ENCODE measurements at places on chromosomes 3 and 15.

GRCh38 chr3:4908433-4909156 is 70.6 kb upstream of the BHLHE40 start:
- H3K27me3 ChIP-seq, result peaks cover 3% of the 10 kb centered on the region
- peaks cover 2% of the 10 kb centered on the region for H3K36me3 ChIP-seq
- DNase-seq, result no peak
- H3K4me1 ChIP-seq, result peaks cover 54% of the 10 kb centered on the region
- H3K27ac ChIP-seq, result peak overlapping the region; percentile 82
- no peak overlapping the region for H3K4me3 ChIP-seq

DNA sequence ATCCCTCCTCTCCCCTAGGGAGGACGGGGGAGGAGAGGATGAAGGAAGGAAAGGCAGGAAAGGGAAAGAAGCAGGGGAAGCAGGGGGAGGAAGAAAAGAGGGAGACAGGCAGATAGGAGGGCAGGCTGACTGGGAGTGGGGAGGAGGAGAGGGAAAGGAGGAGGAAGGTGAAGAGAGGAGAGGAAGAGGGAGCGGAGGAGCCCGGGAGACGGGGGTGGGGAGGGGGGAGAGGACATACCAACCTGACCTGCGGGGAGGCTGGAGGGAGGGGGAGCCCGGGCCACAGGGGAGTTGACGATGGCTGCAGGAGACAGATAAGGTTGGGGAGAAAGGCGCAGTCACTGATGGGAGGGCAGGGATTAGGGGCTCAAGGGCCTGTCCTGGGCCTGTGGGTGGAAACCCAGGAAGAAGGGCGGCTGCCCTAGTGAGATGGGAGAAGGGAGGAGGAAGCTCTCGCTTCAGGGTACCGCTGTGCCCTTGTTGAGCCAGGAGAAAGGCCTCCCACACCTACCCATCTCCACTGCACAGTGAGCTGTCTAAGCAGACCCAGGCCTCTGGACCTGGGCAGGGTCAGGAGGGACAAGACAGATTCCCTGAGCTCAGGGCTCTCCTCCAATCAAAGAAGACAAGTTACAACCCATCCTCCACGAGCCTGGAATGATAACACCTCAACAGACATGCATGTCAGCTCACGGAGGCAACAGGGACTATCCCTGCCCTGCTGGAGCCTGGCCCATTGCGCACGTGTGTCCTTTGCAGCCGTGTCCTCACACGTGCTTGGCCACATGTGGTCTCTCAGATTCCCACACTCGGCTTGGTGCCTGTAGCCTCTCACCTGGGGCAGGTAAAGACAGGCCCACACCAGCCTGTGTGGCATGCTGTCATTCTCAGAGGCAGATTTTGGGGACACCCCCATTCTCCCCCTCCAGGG is 27.9 kb downstream of the C3orf18 start:
- H3K27me3 ChIP-seq, result peaks cover 80% of the 10 kb centered on the region
- H3K27ac ChIP-seq, result no peak overlapping the region
- H3K36me3 ChIP-seq, result no peaks in the 10 kb centered on the region
- H3K4me3 ChIP-seq, result no peak overlapping the region
- H3K4me1 ChIP-seq, result no peaks in the 10 kb centered on the region

DNA sequence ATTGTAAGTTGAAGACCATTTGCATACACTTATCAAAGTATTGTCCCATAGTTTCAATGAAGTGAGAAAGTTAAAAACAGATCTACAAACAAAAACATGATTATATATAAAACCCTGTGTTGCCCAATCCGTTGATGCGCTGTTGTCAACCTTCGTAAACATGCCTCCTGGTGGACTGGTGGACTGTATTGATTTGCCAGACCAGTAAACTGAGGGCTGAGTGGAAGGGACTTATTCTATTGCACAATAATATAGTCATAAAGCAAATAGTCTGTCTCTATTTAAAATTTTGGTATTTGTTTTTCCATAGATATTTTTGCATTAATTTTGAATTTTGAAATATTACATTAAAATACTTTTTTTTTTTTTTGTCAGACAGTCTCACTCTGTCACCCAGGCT is 102.5 kb downstream of the GAP43 start:
- no peak overlapping the region for H3K27ac ChIP-seq
- H3K4me3 ChIP-seq, result no peak overlapping the region
- H3K27me3 ChIP-seq, result peaks cover 6% of the 10 kb centered on the region
- H3K4me1 ChIP-seq, result no peaks in the 10 kb centered on the region

GRCh38 chr15:93348711-93349545 is 259.9 kb upstream of the RGMA start:
- no peak overlapping the region for H3K4me3 ChIP-seq
- no peak for DNase-seq
- H3K27me3 ChIP-seq, result peaks cover 7% of the 10 kb centered on the region
- H3K4me1 ChIP-seq, result no peaks in the 10 kb centered on the region
- peak overlapping the region; percentile 72 for H3K27ac ChIP-seq

- no peaks in the 10 kb centered on the region for H3K36me3 ChIP-seq
- H3K27me3 ChIP-seq, result no peaks in the 10 kb centered on the region
- no peak for DNase-seq
- no peak overlapping the region for H3K27ac ChIP-seq
- no peak overlapping the region for H3K4me3 ChIP-seq
These were observed 137.6 kb upstream of the TRIM42 start for GRCh38 chr3:140540262-140540661.

DNA sequence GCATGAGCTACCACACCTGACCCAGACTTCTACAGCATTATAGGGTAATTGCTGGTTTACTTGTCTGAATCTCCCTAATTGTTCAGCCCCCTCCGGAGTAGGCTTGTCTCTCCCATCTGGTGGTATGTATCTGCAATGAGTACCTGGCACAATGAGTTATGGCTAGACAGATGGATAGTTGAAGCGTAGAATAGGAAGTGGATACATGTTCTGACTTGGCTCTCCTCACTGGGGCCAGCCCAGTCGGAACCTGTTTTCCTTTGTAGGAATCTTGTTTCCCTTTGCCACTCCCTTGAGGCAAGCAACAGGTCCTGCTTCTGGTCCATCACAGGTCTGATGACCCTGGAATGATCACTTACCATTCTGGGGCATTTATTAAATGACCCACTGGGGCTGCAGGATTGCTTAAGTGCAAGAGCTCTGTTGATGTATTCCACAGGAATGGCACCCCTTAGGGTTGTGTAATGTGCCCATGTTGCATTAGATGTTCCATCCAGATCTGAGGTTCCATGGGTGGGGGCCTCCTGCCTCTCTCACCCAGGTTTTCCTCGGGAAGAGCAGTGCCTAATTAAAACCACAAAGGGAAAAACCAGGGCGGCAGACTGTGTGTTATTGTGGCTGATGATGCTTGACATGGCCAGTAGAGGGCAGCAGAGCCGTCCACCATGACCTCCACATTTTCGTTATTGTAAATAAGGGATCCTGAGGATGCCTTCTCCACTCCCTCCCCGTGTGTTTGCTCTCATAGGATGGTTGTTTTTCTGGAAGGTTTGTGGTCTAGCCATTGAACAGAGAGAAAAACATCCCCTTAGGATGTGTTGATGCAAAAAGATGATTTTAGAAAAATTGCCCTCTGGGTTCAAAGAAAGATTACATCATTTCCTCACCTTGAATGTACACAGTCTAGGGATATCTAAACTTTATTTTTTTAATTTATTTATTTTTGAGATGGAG is 58.0 kb downstream of the CMTM8 start:
- peaks cover 43% of the 10 kb centered on the region for H3K4me1 ChIP-seq
- no peaks in the 10 kb centered on the region for H3K27me3 ChIP-seq
- peaks cover 2% of the 10 kb centered on the region for H3K36me3 ChIP-seq
- peak; percentile 73 for DNase-seq
- peak overlapping the region; percentile 91 for H3K27ac ChIP-seq
- H3K4me3 ChIP-seq, result no peak overlapping the region

- peaks cover 1% of the 10 kb centered on the region for H3K36me3 ChIP-seq
- no peak overlapping the region for H3K27ac ChIP-seq
- H3K4me1 ChIP-seq, result peaks cover 11% of the 10 kb centered on the region
- no peaks in the 10 kb centered on the region for H3K27me3 ChIP-seq
- no peak overlapping the region for H3K4me3 ChIP-seq
These were observed 3.9 kb downstream of the MKRN3 start for GRCh38 chr15:23569151-23569925.

DNA sequence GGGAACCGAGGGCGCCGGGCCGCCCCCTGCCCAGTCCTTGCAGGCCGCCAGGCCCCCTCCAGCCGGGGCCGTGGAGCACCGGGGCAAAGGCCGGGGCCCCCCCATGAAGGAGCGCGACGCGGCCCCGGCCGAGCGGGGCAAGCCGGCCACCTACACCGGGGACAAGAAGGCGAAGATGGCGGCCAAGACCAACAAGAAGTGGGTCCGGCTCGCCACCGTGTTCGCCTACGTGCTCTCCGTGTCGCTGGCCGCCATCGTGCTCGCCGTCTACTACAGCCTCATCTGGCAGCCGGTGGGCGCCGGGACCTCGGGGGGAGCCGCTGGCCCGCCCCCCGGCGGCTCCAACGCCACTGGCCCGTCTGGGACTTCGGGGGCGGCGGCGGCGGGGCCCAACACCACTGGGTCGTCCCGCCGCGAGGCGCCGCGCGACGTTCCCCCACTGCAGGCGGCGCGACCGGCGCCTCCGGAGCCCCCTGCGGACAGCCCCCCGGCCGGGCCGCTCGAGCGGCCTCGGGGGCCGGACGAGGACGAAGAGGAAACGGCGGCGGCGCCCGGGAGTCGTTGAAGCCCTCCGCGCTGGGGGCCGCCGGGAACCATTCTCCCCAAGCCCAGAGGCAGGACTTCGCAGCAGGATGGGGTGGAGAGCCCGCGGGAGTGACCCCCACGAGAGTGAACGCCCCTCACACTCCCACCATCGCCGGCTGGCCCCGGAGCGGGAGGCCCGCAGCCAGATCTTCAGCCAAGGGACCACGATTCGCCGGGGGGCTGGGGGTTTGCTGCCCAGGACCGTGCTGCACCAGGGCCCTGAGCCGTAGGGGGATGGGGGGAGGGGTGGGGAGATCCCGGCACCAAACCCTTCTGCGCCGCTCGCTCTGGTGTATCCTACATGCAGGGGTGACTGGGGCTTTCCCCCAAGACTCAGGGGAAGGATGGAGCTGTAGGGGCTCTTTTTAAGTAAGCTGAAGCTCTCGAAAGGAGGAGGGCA is 753 bp downstream of the INAFM2 start:
- peaks cover 30% of the 10 kb centered on the region for H3K27me3 ChIP-seq
- H3K4me1 ChIP-seq, result peaks cover 29% of the 10 kb centered on the region
- H3K4me3 ChIP-seq, result peak overlapping the region; percentile 69
- H3K27ac ChIP-seq, result peak overlapping the region; percentile 21
- peaks cover 7% of the 10 kb centered on the region for H3K36me3 ChIP-seq

GRCh38 chr3:30996467-30996866 is 102.0 kb upstream of the GADL1 start:
- no peak overlapping the region for H3K4me3 ChIP-seq
- H3K27me3 ChIP-seq, result peaks cover 8% of the 10 kb centered on the region
- no peaks in the 10 kb centered on the region for H3K4me1 ChIP-seq
- no peaks in the 10 kb centered on the region for H3K36me3 ChIP-seq
- DNase-seq, result no peak
- H3K27ac ChIP-seq, result no peak overlapping the region

- no peak for DNase-seq
- H3K4me1 ChIP-seq, result peaks cover 5% of the 10 kb centered on the region
- H3K27me3 ChIP-seq, result no peaks in the 10 kb centered on the region
- H3K27ac ChIP-seq, result peak overlapping the region; percentile 8
- no peak overlapping the region for H3K4me3 ChIP-seq
- H3K36me3 ChIP-seq, result no peaks in the 10 kb centered on the region
These were observed 28.9 kb downstream of the CDAN1 start for GRCh38 chr15:42707873-42708544.

- H3K4me1 ChIP-seq, result no peaks in the 10 kb centered on the region
- no peaks in the 10 kb centered on the region for H3K36me3 ChIP-seq
- H3K4me3 ChIP-seq, result no peak overlapping the region
These were observed 75.0 kb upstream of the RNU6-1 start for GRCh38 chr15:67914537-67915460.

GRCh38 chr15:46260937-46261336 is 626.1 kb downstream of the SQOR start:
- no peaks in the 10 kb centered on the region for H3K36me3 ChIP-seq
- H3K4me1 ChIP-seq, result no peaks in the 10 kb centered on the region
- no peak overlapping the region for H3K27ac ChIP-seq
- no peak overlapping the region for H3K4me3 ChIP-seq
- no peaks in the 10 kb centered on the region for H3K27me3 ChIP-seq

- peak; percentile 63 for DNase-seq
- no peak overlapping the region for H3K27ac ChIP-seq
- no peaks in the 10 kb centered on the region for H3K36me3 ChIP-seq
- no peak overlapping the region for H3K4me3 ChIP-seq
These were observed 15.5 kb upstream of the PPP1R2 start for GRCh38 chr3:195558602-195559001.

- H3K27ac ChIP-seq, result no peak overlapping the region
- H3K4me3 ChIP-seq, result no peak overlapping the region
- no peak for DNase-seq
- H3K4me1 ChIP-seq, result peaks cover 2% of the 10 kb centered on the region
These were observed 34.5 kb downstream of the ZFAND6 start for GRCh38 chr15:80093854-80094418.

GRCh38 chr3:164620423-164620822 is 457.9 kb downstream of the SI start:
- no peak overlapping the region for H3K27ac ChIP-seq
- DNase-seq, result no peak
- H3K27me3 ChIP-seq, result no peaks in the 10 kb centered on the region

GRCh38 chr3:72748659-72749058 is 99.6 kb downstream of the SHQ1 start:
- H3K4me1 ChIP-seq, result peaks cover 36% of the 10 kb centered on the region
- no peak overlapping the region for H3K4me3 ChIP-seq
- H3K27ac ChIP-seq, result peak overlapping the region; percentile 84
- H3K36me3 ChIP-seq, result peaks cover 38% of the 10 kb centered on the region
- DNase-seq, result peak; percentile 40
- no peaks in the 10 kb centered on the region for H3K27me3 ChIP-seq

- peaks cover 88% of the 10 kb centered on the region for H3K27me3 ChIP-seq
- no peak for DNase-seq
- H3K36me3 ChIP-seq, result no peaks in the 10 kb centered on the region
These were observed 39.1 kb downstream of the SEMA5B start for GRCh38 chr3:122988508-122988907.

DNA sequence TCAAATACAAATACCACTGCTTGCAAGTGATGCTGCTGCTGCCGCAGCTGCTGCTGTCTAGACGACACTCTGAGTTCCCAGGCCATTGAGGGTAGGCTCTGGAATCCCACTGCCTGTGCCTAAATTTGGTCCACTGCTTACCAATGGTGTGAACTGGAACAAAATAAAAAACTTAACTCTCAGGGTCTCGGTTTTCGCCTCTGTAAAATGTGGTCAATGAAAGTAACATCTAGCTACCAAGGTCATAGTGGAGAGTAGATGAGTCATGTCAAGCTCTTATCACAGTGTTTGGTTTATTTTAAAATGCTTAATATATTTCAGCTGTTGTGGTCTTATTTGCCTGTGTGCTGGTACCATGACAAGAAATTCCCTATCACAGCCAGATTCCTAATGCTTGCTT is 299.3 kb downstream of the CLSTN2 start:
- H3K4me3 ChIP-seq, result no peak overlapping the region
- DNase-seq, result no peak
- no peak overlapping the region for H3K27ac ChIP-seq
- H3K4me1 ChIP-seq, result no peaks in the 10 kb centered on the region
- H3K27me3 ChIP-seq, result no peaks in the 10 kb centered on the region

GRCh38 chr15:41105348-41106334 is 10.4 kb downstream of the INO80 start:
- H3K27ac ChIP-seq, result no peak overlapping the region
- H3K4me1 ChIP-seq, result peaks cover 8% of the 10 kb centered on the region
- H3K36me3 ChIP-seq, result peaks cover 13% of the 10 kb centered on the region
- no peak overlapping the region for H3K4me3 ChIP-seq

GRCh38 chr3:48402907-48403306 is 27.0 kb downstream of the PLXNB1 start:
- no peaks in the 10 kb centered on the region for H3K36me3 ChIP-seq
- no peak for DNase-seq
- H3K4me3 ChIP-seq, result no peak overlapping the region

- H3K36me3 ChIP-seq, result peaks cover 47% of the 10 kb centered on the region
- no peak for DNase-seq
- H3K4me1 ChIP-seq, result peaks cover 7% of the 10 kb centered on the region
- H3K27me3 ChIP-seq, result no peaks in the 10 kb centered on the region
- no peak overlapping the region for H3K27ac ChIP-seq
These were observed 61.2 kb downstream of the RFTN1 start for GRCh38 chr3:16452261-16452660.

All from activated naive CD4-positive, alpha-beta T cell treated with anti-CD3 and anti-CD28 coated beads, Interleukin-2, amount 10 ng/mL, durations not matched to agents 7 days and 5 days (primary cell).